ENCODE measurements at places on chromosomes 5 and 9.

DNA sequence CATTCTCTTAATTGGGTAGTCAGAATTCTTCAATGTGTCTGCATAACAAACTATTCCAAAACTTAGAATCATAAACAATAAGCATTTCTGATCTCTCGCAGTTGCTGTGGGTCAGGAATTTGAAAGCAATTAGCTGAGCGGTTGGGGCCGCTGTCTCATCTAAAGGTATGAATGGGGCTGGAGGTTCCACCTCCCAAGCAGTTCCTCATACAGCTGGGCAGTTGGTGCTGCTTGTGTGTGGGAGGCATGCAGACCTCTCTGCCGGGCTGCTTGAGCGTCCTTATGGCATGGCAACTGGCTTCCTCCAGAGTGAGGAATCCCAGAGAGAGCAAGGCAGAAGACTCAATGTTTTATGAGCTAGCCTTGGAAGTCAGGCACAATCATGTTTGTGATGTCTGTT lies 30.2 kb upstream of the SEMA4D start:
- no peak for DNase-seq

- no peak for DNase-seq
Observed at GRCh38 chr5:149930043-149930748, 14.4 kb downstream of the PDE6A start.

DNA sequence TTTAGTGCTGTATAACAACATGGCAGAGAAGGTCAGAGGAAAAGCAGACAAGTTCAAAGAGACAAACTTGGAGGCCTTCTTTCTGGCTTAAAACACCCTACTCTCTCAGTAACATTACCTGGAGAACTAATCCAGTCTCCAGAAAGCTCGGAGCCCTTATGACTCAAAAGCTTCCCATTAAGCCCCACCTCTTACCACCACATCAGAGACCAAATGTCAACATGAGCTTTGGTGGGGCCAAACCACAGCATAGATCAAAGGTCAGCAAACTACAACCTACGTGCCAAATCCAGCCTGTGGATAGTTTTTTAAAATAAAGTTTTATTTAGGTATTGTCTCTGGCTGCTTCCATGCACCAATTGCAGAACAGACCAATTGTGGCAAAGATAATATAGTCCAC lies 589.9 kb downstream of the DNAH5 start:
- DNase-seq = no peak

GRCh38 chr9:100586093-100586492 lies 8.2 kb downstream of the CAVIN4 start:
- DNase-seq = no peak
